ENCODE measurements at places on chromosomes 3 and 15.

DNA sequence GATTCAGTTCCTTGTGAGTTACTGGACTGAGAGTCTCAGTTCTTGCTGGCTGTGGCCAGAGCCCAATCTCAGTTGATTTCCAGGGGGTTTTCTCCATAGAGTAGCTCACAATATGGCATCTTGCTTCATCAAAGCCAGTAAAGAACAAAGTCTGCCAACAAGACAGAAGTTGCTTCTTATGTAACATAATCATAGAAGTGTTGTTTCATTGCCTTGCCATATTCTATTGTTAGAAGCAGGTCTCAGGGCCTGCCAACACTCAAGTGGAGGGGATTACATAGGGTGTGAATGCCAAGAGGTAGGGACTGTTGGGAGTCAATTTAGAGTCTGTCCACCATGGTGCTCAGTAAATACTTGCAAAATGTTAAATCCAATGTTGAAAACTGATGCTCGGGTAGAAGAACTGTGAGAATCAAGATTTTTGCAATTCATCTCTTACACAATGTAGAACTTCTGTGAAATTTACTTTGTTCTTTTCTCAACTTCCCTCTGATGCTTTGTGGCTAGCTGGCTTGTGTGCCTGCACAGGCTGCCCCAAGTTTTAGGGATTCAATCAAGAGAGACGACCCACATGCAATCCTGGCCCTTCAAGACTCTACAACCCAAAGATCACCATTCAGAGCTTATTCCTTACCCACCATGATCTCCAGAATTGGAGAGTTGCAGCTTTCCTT is 13.3 kb upstream of the PXYLP1 start:
- no peak for DNase-seq

DNA sequence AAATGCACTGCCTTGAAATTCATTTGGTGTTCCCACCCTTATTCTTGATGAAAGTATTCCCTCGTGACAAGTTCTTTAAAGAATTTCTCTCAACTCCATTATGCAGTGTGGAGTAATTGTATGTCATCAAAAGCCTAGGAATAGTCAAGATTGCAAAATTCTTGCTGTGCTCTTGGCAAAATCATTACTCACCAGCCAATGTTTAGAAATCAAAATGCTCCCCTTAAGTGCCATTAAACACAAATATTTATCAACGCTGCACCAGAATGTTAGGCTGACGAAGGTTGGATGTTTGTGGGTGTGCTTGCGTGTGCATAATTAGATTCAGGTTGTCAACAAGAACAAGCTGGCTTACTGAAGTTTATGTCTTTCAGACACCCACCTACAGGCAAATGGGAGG is 40.5 kb downstream of the SST start:
- no peak for DNase-seq

- no peak for DNase-seq
Measured at GRCh38 chr15:58380280-58380945, 51.4 kb upstream of the LIPC start.

GRCh38 chr15:66842710-66843441 is 140.8 kb downstream of the SMAD6 start:
- no peak for DNase-seq

GRCh38 chr15:56835718-56836171 is 82.7 kb upstream of the TCF12 start:
- DNase-seq: no peak

DNA sequence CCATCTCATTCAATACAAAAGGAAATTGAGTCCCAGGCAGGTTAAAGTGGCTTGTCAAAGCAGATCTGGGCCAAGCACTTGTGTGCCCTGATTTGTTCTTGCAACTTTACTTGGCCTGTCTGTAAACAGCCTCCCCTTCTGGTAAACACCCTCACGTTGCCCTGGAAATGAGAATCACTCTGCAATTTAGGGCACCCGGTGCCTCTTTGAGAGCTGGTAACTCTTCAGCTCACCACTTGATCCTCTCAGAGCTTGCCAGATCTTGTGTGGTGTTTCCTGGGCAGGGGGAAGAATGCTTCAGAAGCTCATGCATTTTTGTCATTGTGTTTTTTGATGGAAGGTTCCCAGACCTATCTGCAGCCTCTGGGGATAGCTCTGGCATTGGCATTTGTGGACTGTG is 11.3 kb downstream of the MED12L start:
- no peak for DNase-seq

DNA sequence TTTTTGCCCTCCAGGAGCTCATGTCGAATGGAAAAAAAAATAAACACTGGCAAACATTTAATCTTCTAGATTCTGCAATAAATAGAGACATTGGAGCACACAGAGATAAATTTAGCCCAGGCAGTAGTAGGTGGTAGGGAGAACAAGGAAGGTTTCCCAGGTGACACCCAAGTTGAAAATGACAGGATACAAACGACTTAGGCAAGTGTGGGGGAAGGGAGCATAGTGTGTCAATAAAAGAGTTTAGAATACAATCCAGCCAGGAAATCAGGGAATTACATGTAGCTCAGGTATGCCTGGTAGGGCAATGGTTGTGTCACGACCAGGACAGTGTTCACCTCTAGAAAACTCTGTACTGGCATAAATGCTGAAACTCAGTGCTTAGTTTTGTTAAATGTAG is 364.6 kb upstream of the AGTR1 start:
- no peak for DNase-seq

GRCh38 chr3:177934001-177934891 is 602.0 kb upstream of the KCNMB2 start:
- peak; percentile 10 for DNase-seq

DNA sequence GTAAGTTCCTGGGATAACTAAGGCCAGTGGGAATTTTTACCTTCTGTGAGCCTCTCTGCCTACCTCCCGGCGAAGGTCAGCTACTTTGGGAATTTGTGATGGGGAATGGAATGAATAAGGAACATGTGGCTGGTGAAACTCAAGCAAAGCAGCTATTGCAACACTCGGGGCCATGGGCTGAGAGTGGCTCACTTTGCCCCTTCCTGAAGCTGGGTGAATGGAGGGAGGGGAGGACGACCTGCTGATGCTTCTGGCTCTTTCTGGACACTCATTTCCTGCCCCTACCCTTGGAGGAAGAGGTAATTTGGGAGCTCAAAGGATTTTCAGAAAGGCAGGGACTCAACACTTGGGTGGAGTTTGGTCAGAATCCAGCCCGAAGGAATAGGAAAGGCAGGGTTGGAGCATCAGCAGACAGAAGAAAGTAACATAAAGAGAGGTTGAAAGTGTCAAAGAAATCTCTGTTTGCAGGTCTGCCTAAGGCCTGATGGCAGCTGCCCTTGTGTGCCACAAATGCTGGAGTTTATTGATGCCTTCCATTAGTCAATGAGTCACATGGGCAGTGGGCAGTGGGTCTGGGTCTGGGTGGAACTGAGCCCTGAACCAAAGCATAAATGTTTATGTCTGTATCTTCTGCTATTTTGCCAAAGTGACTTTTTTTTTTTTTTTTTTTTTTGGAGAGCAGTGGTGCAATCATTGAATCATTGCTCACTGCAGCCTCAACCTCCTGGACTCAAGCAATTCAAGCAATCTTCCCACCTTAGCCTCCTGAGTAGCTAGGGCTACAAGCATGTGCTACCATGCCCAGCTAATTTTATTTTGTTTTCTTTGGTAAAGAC is 12.4 kb downstream of the LAMP3 start:
- no peak for DNase-seq

DNA sequence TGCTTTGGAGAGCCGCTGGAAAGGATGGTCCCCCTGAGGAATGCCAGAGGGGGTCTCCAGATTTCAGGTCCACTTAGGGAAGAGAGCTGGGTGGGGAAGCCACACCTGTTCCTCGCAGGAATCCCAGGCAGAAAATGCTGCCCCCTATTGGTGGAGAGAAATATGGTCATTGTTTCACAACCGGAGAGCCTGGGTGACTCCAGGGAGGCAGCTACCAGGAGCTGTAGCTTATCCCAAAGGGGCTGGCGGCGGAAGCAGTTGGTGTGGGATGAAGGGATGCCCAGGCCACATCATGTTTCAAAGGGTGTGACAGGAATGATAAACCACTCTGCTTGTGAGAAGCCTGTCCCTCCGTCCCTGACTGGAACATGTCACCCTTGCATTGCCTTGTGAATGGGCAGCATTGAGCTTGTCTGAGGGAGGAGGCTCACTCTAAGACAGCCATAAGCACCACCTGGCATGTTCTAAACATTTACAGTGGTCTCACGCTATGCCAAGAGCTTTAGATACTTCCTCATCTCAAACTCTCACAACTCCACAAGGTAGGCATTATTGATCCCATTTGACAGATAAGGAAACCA is 34.5 kb downstream of the POMGNT2 start:
- DNase-seq: no peak

GRCh38 chr3:172047567-172048115 is 8.3 kb downstream of the FNDC3B start:
- no peak for DNase-seq

DNA sequence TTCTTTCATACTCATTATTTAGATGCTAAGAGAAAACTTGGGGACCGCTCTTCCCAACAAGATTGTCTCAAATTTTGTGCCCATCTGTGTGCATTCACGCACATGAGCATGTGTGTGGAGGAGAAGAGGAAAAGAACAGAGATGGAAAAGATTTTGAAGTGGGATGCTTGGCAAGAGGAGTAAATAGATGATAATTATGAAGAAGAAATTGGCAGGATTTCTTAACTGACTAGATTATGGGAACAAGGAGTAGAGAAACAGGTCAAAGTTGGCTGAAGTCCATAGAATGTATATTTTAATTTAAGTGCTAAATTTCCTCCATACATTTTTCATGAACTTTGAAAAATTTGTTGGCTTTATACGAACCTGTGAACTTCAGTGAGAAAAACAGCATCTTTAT is 100.1 kb downstream of the ZNF609 start:
- no peak for DNase-seq

GRCh38 chr3:130773366-130773765 is 26.7 kb upstream of the PIK3R4 start:
- no peak for DNase-seq
